ENCODE measurements at places on chromosomes 13 and 19.

GRCh38 chr13:46150134-46150693, 31.8 kb downstream of the LCP1 start:
- DNase-seq, result no peak

GRCh38 chr13:111415246-111415645, 94.8 kb downstream of the TEX29 start:
- no peak for DNase-seq

- no peak for DNase-seq
Measured at GRCh38 chr19:34436716-34437115, 8.5 kb downstream of the UBA2 start.

GRCh38 chr19:377801-378581, 31.0 kb downstream of the C2CD4C start:
- no peak for DNase-seq

DNA sequence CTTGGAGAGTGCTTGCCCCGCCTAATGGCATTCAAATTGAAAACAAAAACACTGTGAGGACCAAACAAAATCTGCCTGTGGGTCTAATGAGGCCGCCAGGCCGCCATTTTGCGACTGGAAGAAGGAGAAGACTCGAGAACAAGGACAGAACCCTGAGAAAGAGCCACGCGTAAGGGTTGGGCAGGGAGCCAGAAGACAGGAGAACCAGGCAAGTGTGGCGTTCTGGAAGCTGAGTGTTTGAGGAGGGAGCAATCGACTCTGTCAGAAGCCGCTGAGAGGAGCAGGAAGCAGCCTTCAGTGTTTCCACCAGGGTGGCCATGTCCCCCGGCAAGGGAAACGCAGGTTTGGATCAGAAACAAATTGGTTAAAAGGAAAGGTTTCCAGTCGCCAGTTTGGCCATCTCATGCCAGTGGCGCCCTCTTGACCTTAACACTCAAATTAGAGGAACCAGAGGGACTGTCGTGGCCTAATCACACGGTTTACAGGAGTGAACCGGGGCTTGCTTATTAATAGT, 10.2 kb upstream of the PTOV1 start:
- no peak for DNase-seq

DNA sequence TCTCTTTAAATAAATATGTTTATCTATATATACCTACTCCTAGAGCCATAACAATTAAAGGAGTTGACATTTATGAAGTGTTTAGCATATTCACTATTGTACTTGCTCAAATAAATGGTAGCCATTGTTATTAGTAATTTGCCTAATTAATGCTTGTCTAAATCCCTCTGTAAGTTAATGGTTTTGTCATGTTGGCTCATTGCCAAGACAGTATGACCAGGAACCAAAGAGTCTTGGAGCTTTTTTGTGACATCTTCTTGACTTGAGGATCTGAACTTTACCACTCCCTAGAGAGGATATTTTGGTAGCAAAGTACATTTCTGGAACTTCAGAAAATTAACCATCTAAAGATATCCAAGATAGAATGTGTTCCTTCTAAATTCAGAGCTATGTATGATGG, 15.5 kb downstream of the FRY start:
- peak; percentile 49 for DNase-seq

GRCh38 chr19:31629579-31630363, 280.5 kb upstream of the TSHZ3 start:
- DNase-seq, result no peak

DNA sequence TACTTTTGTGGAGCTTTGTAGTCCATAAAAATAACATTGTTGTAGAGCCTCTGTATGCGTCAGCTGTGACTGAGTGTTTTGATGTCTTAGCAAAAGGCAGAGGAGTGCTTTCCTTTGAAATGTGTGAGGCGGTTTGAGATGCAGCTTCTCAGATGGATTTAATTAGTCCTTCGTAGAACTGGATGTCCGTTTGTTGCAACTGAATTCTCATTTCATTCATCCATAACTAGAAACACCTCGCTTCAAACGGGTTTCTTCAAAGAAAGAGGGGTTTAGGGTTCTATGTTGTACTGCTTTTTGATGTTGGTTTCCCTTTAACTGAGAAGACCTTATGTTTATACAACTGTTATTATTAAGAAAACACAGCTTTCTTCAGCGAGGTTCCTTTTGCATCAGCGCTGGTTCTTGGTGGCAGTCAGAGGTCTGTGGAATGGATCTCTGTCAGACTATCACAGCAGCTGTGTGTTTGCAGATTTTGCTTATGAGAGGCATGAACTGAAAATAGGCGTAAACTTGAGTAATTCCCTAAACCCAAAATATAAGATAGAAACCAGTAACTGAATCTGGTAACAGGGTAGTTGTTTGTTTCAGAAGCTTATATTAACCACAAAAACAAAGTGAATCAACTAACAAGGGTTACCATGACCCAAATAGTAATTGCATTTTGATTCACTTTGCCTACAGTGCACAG, 194.4 kb downstream of the GGACT start:
- DNase-seq, result no peak

Data from NCI-H1105 treated with DMSO at 0.1 percent for 48 hours (cell line).